ENCODE measurements at places on chromosomes 6 and 20. TPM values are rescaled to one million over a fixed set of nuclear protein-coding genes. Genes with fewer than 3 reads are reported as not detected.

MATN4 gene
- not detected for total RNA-seq

DBNDD2 gene
- 11.3 TPM for total RNA-seq

SERINC1 gene
- total RNA-seq: 142 TPM

DNMT3B gene
- 3.2 TPM for total RNA-seq

NKX2-2 gene
- total RNA-seq: not detected

BPHL gene
- total RNA-seq: 17.3 TPM

SLA2 gene
- not detected for total RNA-seq

PXDC1 gene
- 82.1 TPM for total RNA-seq

MUCL3 gene
- total RNA-seq: not detected

TSHZ2 gene
- 2.3 TPM for total RNA-seq
